ENCODE measurements at places on chromosomes 12 and 14.

DNA sequence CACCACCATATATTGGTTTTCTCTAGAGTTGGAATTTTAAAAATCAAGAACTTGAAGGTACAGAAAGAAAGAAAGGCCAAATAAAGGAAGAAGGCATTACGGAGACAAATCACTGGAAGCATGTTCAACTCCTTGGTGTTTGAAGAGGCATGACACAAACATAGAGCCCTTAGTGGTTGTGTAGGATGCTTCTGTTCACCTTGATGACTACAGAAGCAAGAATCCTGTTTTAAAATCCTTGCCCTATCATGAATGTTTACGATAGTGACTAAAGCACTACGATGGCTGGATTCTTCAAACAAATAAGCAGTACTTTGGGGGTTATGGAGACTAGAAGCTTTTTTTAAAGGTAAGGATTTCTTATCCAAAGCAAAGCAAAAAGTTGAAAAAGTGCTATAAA is 10.3 kb upstream of the ISM2 start:
- DNase-seq = no peak

DNA sequence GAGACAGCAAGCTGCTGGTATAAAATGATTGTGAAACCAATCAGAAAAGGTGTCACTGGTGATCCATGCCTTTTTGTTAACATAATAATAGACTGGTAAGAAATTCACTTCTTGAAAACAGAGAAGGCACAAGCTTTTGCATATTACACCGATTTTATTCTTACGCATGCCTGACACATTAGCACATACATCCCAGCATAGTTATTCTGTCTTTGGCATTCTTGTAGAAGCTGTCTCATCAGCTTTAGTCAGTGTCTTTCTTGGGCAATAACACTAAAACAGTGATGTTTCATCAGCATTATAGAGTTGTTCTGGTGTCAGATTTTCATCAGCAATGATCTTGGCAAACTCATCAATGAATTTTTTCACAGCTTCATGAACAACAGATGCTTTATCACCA is 283.4 kb upstream of the TMTC1 start:
- DNase-seq = no peak

DNA sequence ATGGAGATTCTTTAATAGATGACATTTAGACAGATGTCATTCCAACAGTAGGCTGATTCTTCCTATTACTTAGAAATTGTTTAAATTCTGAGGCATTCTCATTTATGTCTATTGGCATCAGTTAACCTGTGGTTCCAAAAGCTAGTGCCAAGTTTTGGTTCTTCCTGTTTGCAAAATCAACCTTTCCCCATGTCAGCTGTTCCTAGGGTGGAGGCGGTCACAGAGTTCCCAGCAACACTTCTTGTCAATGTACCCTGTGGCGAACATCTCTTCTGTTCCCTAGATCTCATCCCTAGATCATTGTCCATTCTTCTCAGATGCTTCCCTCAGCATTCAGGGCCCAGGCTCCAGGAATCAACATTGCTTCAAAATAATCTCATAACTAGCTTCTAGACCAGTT is 140.9 kb downstream of the PHLDA1 start:
- no peak for DNase-seq

GRCh38 chr12:101781834-101782233 is 42.6 kb upstream of the SYCP3 start:
- DNase-seq = no peak

- DNase-seq = no peak
These were observed 3.3 kb upstream of the USP44 start for GRCh38 chr12:95554532-95555071.

DNA sequence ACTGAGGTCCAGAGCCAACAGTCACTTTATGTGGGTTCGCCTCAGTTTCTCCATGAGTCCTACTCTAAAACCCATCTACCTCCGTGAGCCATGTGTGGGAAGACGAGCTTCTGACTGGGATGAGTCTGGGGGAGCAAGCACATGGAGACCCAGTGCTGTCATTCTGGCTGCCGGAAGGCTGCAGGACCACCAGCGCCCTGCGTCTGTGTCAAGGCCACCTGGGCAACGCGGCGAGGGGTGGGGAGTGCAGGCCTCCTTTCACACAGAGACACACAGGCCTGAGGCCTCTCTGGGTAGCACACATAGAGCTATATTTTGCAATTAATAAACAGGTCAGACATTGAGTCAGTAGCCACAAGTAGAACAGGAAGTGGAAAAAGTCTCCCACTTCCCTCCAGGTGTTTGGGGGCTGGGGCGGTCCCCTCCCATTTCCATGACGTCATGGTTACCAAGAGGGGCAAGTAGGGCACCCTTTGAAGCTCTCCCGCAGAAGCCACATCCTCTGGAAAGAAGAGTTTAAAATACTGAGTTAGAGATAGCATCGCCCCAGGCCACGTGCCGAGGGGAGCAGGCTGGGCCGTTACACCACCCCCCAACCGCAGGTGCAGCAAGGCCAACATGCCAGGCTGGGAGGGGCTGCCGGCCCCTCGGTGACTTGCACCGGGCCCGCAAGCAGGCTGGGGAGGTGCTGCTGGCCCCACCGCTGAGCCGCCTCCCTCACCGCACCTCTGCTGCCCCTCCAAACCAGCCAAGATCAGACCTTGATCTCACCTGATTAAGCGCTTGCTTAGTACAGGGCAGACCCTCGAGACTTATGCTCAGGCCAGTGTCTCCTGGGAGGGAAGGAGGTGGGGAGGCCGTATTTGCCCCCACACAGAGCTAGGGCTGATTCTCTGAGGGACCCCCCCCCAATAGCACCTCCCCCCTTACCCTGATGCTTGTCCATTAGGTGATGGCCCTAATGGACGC is 32.7 kb downstream of the DAD1 start:
- peak; percentile 78 for DNase-seq

DNA sequence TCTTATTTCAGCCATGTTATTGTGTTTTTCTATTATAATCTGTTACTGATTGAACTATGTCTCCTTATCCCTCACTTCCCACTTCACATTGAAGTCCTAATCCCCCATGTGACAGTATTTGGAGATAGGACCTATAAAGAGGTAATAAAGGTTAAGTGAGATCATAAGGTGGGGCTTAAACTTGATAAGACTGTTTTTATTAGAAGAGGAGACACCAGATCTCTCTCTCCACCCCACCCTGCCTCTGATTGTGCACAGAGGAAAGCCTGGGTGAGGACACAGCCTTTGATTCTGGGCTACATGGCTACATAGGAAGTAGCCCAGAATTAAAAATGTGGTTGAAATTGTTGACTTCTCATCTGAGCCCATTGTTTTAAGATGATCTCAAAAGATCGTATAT is 414.7 kb downstream of the SLC16A7 start:
- no peak for DNase-seq

- no peak for DNase-seq
These were observed 126.3 kb upstream of the FBXO33 start for GRCh38 chr14:39558525-39558924.

GRCh38 chr14:81286574-81287370 is 66.0 kb upstream of the GTF2A1 start:
- no peak for DNase-seq

DNA sequence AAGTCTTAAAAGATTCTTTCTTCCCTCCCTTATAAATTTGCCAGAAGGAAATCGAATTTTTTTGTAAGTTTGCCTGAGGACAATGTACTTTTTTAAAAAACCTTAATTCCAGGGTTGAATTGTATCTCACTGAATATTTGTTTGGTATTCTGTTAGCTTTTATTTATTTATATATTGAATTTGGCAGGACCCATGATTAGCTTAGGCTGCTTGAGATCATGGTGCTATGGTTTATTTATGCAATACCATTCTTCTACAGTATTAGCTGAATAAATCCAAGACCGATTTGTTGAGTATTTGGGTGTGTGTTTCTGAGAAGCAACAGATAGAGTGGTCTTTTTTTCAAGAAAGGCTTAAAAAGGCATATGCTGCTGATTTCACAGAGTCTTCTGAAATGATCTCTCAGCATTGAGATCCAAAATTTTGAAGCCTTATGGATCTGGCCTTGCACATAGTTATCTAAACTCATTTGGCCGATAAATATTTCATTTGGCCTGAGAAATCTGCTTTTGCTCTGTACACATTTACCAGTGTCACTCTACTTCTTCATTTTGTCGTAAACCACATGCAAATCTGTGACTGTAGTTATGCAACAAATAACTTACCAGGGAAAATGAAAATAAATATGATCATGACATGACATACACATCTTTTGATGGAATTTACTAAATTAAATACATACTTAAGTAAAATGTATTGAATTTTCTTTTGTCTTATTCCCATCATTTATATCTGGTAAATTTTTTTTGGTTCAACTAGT is 265.8 kb upstream of the FLRT2 start:
- no peak for DNase-seq

DNA sequence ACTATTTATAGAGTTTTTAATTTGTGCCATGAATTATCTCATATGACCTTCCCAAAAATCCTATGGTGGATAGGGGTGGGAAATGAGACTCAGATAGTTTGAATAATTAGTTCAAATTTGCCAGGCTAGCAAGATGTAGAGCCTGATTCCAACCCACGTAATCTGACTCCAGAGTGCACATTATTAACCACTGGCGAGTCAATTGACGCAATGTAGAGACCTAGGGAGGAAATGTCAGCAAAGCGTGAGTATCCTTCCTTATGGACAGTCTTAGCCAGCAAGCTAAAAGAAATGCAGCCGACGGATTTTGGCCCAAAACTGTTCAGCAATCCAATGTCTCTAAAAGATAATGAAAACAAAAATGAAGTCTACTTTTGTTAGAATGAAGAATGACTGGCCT is 193.3 kb upstream of the KRR1 start:
- no peak for DNase-seq

- DNase-seq = no peak
These were observed 100.7 kb downstream of the VCPKMT start for GRCh38 chr14:50015716-50016115.

GRCh38 chr12:94091624-94092023 is 56.8 kb upstream of the PLXNC1 start:
- no peak for DNase-seq

DNA sequence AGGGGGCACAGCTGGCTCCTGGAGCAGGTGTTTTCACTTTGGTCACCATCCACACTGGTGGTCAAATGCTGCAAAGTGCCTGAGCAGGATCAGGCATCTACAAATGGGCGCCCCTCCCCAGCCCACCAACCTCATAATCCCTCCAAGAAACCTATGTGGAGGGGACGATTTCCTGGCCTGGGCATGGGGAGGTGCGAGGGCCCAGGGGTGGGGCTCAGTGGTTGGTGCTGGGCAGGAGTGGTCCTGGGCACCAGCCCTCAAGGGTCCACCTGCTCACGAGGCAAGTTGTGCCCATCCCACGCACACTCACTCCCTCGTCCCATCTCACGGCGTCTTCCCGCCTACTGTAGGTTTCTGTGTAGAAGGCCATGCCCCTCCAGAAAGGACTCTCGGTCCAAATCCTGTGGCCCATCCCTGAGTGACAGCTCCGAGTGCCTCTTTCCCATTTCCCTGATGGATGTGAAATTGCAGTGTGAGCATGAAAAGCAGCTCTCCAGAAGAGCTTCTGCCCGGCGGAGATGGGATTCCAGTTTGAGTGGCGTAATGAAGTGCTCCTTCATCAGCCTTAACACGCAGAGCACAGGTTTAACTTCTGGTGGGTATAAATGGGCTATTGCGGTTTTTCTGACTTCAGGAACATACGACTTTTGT is 36.9 kb downstream of the SLC15A4 start:
- no peak for DNase-seq

GRCh38 chr12:2190896-2191533 is 138.2 kb downstream of the CACNA1C start:
- no peak for DNase-seq

DNA sequence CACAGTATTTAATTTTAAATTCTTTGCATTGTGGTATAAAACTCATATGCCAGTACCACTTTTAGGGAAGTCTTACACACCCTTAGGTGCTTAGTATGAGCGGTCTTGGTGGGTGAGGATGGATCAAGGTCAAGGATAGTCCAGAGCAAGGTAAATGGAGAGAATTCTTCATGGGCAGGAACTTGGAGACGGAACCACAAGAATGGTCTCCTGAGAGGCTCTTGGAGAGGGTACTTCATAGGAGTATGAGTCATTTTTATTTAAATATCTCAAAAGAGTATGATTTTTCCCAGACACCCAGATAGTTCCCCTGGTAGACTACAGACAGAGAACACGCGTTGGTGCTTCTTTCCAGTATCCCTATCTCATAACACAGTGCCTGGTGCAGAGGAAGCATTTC is 21.9 kb downstream of the HSPB8 start:
- no peak for DNase-seq

GRCh38 chr12:29589286-29589820 is 91.9 kb upstream of the OVCH1 start:
- no peak for DNase-seq

DNA sequence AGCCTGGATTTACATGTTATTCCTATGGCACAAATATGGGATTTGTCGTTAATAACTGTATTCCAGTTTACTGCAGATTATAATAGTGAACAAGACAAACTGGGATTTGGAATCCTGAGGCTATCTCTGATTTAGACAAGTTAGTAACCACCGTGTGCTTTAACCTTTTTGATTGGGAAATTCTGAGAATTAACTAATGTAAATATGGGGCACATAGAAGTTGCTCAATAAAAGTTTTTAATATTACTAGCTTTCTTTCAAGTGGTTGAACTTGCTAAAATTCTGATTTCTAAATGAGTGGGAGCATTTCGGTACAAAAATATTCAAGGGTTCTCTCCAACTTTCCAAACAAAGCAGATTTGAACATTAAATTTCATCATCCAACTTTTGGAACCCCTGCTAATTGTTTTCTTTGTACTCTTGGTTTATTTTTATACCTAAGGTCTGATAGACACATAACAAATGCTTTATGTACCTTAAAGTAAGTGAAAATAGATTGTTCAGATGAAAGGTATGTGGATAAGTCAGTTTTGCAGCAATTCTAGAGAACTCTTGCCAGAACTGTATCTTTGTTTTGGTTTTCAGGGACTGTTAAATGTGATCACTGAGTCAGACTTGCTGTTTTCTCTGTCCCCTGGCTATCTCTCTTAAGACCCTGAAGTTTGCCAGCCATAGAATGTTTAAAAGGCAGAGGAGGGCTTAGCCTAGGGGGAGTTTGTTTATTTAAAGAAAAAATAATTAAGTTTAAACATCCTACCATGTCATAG is 57.5 kb downstream of the FRS2 start:
- no peak for DNase-seq

DNA sequence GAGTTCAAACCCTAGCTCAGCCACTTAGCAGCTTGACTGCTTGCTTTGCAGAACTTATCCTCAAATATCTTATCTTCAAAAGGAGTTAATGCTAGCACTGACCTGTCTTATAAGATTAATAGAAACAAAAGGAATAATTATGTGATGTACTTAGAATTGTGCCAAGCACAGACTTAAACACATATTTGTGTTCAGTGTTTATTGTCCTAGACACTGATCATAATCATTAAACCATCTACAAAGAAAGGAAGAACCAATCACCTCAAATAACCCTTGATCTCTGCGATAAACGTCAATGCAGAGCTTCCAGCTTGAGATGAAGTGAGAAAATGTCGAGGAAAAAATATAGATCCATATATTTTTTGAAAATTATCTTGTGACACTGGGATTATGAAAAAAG is 73.1 kb downstream of the ATXN7L3B start:
- DNase-seq = no peak

DNA sequence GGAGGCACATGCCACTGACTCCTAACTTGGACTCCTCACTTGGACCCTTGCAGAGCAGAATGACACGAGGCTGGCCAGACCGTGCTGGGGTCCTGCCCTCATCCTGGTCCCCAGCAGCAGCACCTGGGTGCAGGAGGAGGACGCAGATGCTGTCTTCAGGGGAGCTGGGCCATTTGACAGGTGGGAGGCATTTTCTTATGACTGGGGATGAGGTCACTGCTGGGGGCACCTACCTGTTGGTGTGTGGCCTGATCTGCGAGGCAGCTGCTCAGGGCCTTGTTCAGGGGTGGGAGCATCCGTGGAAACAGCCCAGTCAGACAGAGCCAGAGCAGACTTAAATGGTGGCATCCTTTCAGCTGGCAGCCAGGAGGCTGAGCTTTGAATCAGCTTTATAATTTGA is 57.3 kb downstream of the CACNA1C start:
- no peak for DNase-seq
